CD8-positive, alpha-beta T cell (primary cell): ENCODE measurements at places on chromosomes 3 and 15.

DNA sequence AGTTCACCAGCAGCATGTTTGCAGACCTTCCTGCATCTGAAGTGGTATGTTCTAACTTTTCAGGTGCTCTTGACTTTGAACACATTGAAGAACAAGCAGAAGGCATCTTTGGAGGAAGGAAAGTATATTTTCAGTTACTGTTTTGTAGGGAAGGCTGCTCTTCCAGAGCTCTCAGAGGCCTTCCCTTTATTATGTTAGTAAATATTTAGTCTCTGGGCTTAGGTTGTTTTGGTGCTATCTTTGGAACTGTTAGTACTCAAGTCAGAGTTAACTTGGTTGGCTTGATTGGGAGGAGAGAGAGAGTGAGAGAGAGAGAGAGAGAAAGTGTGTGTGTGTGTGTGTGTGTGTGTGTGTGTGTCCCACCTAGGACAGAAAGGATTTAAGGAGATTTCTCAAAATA, 188.2 kb downstream of the ITPR1 start:
- DNase-seq = no peak

- peak; percentile 74 for DNase-seq
These were observed 315.2 kb downstream of the UACA start for GRCh38 chr15:70447928-70448698.

DNA sequence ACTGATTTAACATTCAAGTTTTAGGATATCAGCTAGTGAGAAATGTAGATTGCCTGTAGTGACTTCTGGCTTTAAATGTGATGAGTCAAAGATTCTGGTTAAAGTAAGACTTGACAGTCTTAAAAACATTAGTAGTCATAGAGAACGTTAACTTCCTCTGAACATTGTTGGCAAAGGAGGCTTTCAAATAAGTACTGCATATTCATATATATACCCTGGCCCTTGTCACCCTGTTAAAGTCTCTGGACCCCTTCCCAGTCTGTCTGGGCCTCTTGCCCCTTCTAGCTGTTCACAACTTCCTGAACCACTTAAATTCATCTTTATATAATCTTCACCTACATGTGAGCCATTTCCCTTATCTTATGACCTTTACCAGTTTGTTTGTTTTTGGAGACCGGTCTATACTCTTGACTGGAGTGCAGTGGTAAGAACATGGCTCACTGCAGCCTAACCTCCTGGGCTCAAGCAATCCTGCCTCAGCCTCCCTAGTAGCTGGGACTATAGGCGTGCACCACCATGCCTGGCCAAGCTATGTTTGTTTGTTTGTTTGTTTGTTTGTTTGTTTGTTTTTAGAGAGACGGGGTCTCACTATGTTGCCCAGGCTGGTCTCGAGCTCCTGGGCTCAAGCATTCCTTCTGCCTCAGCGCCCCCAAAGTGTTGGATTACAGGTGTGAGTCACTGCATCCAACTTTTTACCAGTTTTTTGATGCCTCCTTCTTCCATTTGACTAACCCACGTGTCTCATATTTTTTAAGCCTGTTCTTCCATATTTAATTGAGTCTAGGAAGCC, 64.4 kb upstream of the CRTC3 start:
- DNase-seq = no peak

GRCh38 chr3:24222165-24222805, 272.4 kb downstream of the THRB start:
- DNase-seq = no peak

DNA sequence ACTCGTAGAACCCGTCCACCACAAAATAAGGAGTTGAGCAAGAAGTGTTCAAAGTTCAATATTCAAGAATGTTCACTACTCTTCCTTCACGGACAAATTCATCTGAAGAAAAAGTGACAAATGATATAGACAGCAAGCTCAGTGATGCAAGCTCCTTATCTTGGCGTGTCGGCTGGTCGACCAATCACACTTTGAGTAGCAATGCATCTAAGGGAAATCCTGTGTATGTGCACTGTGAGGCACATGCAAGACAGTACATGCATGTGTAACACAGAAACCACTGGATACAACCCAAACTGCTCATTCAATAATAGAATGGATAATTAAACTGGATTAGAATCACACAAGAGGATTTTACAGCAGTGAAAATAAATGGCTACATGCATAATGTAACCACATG, 64.4 kb upstream of the CSPG5 start:
- no peak for DNase-seq

DNA sequence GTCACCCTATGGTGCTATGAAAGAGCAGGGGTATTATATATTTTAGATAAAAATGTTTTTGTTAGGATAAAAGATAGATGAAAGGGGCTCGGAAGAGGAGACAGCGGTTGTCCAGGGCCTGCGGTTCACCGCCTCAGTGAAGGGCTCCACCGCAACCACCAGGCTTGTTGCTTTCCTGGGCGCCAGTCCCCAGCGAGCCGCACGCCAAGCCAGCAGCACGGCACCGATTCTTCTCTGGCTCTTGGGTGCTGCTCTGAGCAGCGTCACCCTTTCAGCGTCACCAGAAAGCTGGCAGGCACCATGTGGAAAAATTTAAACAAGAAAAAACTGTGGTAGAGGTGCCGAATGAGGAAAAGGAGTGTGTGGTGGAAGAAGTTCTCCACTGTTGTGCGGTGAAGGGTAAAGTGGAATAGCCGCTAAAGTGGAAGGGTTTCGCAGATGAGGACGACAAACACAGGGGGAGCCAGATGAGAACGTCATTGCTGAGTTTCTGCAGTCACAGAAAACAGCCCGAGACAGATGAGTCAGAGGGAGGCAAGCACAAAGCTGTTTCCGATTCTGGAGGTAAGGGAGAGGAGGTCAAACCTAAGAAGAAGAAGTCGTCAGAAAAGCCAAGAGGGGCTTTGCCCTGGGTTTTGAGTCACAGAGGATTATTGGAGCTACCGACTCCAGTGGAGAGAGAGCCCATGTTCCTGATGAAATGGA, 569.2 kb downstream of the ZBBX start:
- no peak for DNase-seq

GRCh38 chr3:40843851-40844548, 319.2 kb downstream of the ZNF621 start:
- no peak for DNase-seq

- DNase-seq = no peak
These were observed 558.7 kb downstream of the TUSC7 start for GRCh38 chr3:117268318-117268717.

DNA sequence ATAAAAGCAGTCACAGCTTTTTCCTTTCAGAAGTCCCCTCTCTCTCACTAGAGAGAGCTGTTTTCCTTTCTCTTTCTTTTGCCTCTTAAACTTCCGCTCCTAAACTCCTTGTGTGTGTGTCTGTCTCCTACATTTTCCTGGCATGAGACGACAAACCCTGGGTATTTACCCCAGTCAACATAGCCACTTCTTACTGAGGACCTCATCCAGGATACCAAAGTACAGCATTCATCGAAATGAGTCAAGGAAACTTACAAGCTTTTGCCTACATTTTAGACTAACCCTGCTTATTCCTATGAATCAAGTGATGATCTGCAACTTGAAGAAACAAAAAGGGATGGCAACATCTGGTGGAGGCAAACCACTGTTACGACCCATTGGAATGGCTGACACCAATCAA, 16.7 kb downstream of the PATL2 start:
- no peak for DNase-seq

DNA sequence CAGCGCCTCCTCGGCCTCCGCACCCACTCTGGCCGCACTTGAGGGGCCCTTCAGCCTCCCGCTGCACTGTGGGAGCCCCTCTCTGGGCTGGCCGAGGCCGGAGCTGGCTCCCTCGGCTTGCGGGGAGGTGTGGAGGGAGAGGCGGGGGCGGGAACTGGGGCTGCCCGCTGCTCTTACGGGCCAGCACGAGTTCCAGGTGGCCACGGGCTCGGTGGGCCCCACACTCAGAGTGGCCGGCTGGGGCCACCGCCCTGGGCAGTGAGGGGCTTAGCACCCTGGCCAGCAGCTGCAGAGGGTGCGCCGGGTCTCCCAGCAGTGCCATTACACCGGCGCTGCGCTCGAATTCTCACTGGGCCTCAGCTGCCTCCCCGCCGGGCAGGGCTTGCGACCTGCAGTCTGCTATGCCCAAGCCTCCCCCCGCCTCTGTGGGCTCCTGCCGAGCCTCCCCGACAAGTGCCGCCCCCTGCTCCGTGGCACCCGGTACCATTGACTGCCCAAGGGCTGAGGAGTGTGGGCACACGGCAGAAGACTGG, 167.1 kb upstream of the PLSCR5 start:
- no peak for DNase-seq

DNA sequence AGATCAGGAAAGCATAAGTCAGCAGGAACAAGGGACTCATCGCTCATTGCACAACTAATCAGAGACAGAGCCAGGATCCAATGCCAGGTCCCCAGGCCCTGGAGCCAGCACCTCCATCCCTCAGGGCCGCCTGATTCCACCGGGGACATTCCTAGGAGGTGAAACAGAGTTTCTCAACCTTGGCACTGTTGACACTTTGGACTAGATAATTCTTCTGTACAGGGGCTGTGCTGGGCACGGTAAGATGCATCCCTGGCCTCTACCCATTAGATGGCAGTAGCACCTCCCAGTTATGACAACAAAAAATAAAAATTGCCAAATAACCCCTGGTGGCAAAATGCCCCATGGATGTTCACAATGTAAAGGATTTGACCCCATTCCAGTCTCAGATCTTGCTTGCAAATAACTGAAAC, 127.7 kb downstream of the MTHFS start:
- peak; percentile 11 for DNase-seq

DNA sequence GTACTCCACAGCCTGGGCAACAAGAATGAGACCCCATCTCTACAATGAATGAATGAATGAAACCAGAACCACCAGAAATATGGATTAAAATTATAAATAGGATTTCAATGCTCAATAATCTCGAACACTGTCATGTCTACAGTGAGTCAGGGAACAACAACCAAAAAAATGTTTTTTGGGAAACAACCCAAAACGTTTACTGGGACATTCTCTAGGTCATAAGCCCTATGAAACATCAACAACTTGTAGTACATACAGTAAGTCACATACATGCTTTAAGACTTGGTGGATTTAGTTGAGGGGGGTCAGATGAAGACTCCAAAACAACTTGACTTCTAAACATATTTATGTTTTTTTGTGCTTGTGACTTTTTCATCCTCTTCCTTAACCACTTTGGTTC, 511.2 kb downstream of the FOXP1 start:
- DNase-seq = no peak

- no peak for DNase-seq
These were observed 327.1 kb downstream of the SATB1 start for GRCh38 chr3:18097989-18098388.

DNA sequence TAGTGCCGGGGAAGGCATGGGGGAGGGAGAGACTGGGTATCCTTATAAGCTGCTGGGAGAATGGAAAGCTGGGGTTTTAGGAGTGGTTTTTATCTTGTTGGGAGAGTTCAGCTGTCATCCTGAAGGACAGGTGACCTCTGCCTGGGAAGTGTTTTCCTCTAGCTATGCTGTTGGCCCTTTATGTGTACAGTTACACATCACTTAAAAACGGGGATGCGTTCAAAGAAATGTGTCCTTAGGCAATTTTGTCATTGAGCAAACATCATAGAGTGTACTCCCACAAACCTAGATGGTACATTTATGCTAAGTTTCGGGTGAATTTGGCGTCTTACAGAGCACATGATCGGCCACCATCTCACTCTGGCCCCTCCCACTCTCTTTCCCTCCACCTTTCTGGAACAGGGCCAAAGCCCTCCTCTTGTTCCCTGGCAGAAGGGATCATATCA, 164.3 kb upstream of the NUDT16 start:
- no peak for DNase-seq

- DNase-seq = no peak
These were observed 111.4 kb downstream of the MEIS2 start for GRCh38 chr15:36988947-36989346.

DNA sequence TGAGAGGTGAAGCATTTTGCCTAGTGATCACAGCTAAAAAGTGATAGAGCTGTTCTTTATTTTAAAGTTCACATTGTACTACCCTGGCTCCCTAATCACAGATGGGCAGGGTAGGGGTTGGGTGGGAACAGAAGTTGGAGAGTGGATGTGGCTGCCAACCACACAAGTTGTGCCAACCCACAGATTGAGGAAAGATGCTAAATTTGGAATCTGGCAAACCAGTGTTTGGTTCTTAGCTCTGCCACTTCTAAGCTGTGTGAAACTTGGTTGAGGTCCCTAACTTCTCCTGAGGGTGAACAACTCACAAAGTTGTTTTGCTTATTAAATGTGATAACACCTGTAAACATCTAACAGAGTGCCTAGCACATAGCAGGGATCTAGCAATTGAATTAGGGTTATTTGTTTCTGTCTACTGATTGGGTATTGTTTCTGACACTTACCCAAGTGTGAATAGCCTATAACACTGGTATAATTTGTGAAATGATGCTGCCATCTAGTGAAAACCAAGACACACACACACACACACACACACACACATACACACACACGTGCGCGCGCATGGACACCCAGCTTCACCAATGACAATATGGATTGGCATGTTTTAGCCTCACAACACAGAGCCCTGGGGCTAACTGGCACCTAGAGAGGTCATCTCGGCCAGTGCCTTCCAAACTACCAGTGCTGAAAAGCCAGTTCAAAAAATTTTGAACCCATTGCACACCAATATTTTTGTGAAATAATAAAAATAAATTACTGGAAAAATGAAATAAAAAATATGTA, 25.3 kb downstream of the ADGRG7 start:
- peak; percentile 22 for DNase-seq

GRCh38 chr3:190521998-190522397, 8.1 kb downstream of the IL1RAP start:
- DNase-seq = no peak

DNA sequence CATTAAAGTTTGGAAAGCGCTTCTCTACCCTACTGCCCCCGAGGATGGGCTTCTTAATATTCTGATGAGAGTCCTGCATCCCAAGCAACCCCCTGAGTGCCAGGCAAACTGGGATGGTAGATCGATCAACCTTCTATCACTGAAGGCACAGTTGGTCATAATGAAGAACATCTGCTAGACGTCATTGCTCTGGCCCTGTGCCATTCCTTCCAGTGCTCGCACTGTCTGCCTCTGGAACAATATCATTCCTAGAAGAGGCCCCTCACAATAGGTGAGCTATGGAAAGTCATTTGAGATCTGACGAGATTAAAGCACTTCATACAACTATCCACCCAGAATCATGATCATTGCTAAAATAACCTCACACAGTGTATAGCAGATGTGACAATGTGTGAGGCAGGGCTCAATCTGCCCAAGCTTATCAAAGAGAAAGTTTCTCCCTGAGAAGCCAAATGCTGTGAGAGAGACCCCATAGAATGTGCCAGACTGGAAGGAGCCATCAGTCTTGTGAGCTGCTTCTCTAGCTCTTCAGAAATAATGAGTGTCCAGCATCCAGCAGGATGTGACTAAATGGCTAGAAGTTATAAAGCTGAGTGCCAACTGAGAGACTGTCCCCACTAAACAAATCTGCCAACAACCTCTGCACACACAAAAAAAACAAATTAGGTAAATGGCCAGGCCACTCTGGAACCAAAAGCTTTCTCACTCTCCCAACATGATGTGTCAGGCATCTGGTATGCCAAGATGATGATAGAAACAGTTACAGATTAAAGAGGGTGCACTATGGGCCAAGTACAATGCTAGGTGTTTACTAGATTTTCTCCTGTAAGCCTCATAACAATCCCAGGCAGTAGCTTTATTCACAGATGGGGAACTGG, 165.5 kb downstream of the NECTIN3 start:
- DNase-seq = no peak
